WTC11 (cell line): ENCODE measurements at places on chromosomes 3 and 15.

DNA sequence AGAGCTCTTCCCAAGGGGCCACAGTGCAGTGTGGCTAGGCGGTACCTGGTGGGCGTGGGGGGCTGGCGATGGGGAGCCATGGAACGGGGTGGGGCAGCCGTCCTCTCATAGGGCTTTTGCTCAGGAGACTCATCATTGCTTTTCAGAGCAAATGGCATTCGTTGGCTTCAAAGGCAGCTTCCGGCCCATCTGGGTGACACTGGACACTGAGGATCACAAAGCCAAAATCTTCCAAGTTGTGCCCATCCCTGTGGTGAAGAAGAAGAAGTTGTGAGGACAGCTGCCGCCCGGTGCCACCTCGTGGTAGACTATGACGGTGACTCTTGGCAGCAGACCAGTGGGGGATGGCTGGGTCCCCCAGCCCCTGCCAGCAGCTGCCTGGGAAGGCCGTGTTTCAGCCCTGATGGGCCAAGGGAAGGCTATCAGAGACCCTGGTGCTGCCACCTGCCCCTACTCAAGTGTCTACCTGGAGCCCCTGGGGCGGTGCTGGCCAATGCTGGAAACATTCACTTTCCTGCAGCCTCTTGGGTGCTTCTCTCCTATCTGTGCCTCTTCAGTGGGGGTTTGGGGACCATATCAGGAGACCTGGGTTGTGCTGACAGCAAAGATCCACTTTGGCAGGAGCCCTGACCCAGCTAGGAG, 40.8 kb downstream of the MESD start:
- DNase-seq: no peak

- no peak for DNase-seq
Measured at GRCh38 chr3:171125010-171125409, 98.5 kb upstream of the SLC2A2 start.

DNA sequence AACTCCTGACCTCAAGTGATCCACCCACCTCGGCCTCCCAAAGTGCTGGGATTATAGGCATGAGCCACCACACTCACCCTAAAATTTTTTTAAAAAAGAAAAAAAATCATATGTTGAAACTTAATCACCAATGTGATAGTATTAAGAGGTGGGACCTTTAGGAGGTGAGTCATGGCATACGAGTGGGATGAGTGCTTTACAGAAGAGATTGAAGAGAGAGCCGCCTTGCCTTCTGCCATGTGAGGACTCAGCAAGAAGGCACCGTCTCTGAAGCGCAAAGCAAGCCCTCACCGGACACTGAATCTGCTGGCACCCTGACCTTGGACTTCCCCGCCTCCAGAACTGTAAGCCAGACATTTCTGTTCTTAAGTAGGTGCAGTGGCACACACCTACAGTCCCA, 5.5 kb downstream of the ARPIN start:
- DNase-seq: no peak

GRCh38 chr3:120567370-120568201, 28.6 kb upstream of the NDUFB4 start:
- peak; percentile 24 for DNase-seq

- DNase-seq: no peak
Measured at GRCh38 chr3:132654190-132654589, 5.4 kb downstream of the ACAD11 start.

GRCh38 chr15:87939848-87940457, 316.6 kb downstream of the NTRK3 start:
- no peak for DNase-seq
